ENCODE measurements at places on chromosomes 3 and 15. TPM values are rescaled to one million over a fixed set of nuclear protein-coding genes. Genes with fewer than 3 reads are reported as not detected.
A peak's percentile ranks its signal among the peaks of the same experiment; 100 is the strongest.

- peak; percentile 85 for DNase-seq
Measured at GRCh38 chr3:151227807-151228665, 25.0 kb upstream of the GPR171 start.

Gene LRRC34
- 5.6 TPM for total RNA-seq

Gene VIPR1
- total RNA-seq: 7.5 TPM

GRCh38 chr3:36893137-36893557 lies 51.7 kb downstream of the TRANK1 start:
- DNase-seq: no peak

- no peak for DNase-seq
Measured at GRCh38 chr3:13791198-13792050, 88.4 kb downstream of the WNT7A start.

Gene SERPINI2
- not detected for total RNA-seq

GRCh38 chr3:129602730-129603560 lies 3.5 kb downstream of the PLXND1 start:
- DNase-seq: no peak

- no peak for DNase-seq
Measured at GRCh38 chr3:170536712-170537111, 49.2 kb downstream of the SLC7A14 start.

Gene BFSP2
- total RNA-seq: 0.55 TPM

DNA sequence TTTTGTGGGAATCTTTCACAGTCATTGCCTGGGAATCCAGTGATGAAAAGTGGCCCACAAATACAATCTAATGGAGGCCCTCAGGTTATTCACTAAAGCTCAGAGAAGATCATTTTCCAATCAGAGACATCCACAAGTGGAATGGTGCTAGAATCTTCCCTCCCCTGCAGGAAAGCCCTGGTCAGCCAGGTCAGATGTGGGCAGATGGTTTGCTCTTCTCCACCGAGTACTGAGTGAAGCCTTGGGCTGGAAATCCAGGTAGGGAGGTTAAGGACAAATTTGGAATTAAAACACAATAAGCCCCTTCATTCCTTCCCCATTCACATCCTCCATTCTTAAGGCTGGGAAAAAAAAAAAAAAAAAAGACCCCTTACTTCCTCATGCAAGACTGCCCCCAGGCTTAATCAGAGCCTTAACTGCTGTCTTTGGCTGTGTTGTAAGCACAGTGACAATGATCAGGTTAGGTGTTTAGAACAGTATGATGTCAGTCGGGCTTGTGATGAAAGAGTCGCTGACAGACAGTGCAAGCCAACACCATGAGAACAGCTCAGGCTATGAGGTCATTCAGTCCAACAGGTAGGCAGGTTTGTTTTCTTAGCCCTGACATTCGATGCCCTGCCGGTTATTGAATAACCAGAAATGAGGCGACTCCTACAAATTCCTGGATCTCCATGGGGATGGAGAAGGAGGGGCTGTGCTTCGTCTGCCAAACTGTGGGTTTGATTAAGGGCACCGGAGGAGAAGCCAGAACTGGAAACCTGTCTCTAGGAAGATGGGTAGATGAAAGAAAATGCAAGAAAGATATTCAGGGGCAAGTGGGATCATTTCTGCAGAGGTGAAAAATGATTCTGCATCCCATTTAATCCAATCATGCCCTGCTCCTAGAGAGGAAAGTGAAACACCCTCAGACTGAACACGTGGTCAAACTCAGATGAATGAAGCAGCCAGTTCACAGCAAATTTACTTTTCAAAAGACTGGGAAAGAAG lies 23.5 kb upstream of the HES1 start:
- no peak for DNase-seq

Gene DUOXA1
- not detected for total RNA-seq

- no peak for DNase-seq
Measured at GRCh38 chr15:44713006-44713966, 2.0 kb downstream of the B2M start.

GRCh38 chr3:131193641-131194238 lies 167.1 kb downstream of the NEK11 start:
- DNase-seq: no peak

DNA sequence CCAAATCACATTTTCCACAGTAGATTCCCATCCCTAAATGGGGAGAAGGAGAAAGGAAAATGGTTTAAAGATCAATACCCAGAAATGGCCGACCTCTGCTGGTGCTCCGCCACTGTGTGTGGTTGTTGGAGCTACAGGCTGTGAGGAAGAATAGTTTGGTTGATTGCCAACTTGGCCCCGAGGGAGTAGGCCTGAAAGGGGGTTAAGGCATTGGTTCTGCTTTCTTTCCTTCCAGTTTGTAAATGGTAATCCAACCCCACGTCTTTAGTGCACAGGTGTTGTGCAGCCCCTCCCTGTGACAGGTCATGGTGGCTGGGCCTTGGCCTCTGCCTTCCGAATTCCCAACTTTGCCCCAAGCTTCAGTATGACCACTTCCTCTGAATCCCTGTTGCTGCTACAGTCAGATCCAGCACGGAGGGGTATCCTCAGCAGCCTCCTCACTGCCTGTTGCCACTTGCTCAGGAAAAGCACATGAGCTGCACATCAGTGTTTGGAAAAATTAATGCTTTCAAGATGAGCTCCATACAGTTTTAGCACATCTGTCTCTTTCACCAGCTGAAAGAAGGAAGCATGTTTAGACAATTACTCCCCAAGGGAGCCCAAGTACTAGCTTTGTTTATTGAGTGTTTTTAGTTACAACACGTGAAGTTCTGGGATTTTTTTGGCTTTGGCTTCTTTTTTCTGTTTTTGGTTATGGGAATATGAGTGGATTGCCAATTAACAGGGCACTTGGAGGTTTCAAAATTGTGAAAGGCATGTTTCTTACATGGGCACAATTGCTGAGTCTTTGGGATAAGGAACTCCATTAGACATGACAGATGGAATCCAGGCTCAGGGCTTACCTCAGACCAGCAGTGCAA lies 92.3 kb upstream of the ROPN1 start:
- no peak for DNase-seq

DNA sequence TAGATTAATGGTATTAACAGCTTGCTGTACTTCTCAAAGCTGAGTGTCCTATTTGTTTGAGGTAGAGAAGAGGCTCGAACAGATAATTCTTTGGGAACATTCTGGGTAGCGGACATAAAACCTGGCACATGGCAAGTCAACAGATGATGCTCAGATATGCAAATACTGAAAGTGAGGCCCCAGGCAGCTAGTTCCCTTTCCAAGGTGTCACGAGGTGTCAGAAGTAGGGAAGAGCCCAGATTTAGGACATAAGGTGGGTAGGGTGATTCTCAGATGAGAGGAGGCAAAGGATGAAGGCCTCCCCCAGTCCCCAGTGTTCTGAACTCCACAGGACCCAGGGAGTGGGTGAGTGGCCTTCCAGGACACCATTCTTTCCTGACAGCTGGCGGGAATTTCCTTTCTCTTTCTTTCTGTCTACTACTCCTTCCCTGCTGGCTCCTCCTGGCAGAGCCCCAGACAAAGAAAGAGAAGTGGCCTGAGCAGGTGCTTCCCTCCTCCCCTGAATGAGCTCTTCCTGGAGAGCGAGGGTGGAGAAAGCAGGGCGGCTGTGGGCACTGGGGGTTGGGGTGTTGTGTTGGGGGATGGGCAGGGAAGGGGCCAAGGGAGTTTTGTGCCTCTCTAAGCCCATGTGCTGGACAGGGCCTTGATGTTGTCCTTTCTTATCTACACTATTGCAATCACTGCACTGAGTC lies 87.5 kb downstream of the CORO2B start:
- DNase-seq: no peak

- no peak for DNase-seq
Measured at GRCh38 chr3:63870615-63871005, 6.9 kb downstream of the ATXN7 start.

DNA sequence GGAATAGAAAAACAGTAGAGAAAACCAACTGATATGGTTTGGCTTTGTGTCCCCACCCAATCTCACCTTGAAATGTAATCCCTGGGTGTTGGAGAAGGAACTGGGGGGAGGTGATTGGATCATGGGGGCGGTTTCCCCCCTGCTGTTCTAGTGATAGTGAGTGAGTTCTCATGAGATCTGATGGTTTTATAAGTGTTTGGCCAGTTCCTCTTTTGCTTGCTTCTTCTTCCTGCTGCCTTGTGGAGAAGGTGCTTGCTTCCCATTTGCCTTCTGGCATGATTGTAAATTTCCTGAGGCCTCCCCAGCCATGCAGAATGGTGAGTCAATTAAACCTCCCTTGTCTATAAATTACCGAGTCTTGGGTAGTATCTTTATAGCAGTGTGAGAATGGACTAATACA lies 48.4 kb downstream of the EOMES start:
- no peak for DNase-seq

Gene TMEM266
- not detected for total RNA-seq

All from activated CD4-positive, alpha-beta memory T cell treated with anti-CD3 and anti-CD28 coated beads, Interleukin-2, amount 10 ng/mL, durations not matched to agents 7 days and 5 days (primary cell).